T-helper 1 cell (primary cell): ENCODE measurements at places on chromosomes 4 and X.

- no peak for DNase-seq
Measured at GRCh38 chr4:181756451-181757095, 486.6 kb upstream of the TENM3 start.

GRCh38 chrX:144042271-144042670 lies 158.4 kb downstream of the UBE2NL start:
- no peak for DNase-seq

DNA sequence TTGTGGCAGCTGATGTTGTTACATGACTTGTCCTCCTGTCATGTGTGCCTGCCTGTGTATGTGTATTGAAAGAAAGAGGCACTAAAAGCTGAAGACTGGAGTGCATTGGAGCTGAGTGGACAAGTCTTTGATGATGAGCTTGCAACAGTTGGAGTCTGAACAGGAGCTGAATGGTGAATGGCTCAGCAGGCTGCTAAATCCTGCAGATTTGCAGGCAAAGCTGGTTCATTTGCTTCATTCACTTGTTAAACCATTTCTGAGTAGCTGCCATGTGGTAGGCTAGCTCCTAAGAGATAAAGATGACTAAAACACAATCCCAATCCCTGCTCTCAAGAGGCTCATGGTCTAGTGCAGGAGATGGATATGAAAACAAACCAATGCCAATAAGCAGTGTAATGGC lies 217.3 kb downstream of the CHRDL1 start:
- DNase-seq: no peak

DNA sequence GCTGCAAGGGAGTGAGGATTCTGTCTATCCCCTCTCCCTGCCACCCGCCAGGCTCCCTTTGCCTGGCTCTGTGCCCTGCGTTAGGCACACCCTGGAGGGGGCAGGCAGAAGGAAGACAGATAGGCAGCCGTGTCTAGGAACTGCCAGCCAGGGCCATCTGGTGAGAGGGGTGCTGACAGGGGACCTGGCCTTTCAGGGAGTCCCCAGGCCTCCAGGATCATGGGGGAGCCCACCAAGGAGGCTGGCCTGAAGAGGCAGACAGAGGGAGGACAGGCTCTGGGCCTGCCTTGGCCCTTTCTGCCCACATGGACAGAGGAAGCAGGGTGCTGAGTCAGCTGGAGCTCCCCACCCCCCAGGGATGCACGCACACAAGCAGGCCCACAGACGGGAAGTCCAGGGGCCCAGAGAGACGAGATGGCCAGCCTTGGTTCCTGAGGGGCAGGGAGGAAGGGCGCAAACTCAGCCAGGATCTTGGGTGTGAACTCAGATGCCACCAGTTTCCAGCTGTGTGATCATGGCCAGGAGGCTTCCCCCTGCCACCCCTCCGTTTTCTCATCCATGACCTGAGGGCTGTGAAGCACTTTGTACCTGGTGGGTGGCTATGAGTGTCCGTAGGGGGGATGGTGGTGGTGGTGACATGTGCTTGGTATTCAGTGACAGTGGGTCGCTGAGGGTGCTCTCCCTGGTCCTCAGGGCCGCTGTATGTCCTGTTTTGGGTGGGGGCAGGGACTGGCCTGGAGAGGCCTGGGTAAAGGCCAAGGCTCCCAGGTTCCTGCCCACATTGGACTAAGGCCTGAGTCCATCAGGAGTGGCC lies 1.8 kb downstream of the SH3BP2 start:
- no peak for DNase-seq

DNA sequence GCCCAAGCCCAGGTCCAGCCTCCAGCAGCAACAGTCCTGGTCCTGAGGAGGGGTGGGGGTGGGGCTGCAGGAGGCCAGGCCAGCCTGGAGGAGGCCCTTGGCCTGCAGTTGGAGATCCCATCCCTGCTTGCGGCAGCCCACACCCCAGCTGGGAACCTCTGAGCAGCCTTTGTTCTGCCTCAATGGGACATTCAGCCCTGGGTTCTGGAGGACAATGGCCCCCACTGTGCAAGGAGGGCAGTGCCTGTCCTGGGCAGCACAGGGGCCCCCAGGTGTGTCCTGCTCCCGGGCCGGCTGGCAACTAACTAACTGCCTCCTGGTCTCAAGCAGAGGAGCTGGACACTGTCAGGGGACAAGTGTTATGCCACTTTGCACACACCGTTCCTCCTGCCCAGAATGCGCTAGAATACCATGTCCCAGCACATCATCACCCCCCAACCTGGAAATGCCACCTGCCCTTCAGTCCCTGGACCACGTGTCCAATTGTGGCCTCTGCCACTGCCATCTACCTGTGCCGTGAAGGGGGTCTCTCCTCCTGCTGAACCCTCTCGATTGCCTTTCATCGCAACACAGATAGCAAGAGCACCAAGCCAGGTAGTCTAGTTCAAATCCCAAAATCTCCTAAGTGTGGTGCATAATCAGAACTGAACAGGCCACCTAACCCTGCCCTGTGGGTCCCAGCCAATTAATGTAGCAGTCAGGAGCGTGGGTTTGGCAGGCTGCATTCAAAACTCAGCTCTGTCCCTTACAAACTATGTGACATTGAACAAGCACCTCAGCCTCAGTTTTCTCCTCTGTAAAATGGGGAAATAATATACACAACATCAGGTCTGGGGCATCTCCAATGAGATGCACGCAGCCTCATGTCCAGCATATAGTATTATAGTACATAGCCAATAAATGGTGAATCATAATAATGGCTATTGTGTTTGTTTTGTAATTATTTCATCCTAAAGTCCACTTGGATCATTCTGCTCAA lies 8.8 kb downstream of the PPP2R2C start:
- DNase-seq: no peak

- DNase-seq: no peak
Measured at GRCh38 chr4:55323375-55323774, 22.7 kb upstream of the SRD5A3 start.

DNA sequence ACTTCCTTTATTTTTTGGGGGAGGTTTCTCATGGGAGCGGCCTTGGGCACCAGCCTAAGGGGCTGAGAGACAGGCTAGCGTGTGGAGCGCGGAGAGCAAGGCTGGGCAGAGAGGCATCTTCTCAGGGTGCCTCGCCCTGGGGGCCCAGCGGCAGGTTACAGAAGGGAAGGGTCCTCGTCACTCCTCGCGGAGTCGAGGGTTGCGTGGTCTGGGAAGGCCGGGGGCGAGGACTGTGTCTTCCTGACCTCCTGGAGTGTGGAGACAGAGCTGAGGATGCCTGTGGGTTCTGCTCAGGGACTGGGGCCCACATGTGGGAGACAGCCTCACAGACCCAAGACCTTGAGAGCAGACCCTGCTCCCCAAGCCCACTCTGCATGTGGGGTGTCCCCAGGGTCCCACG lies 79.6 kb upstream of the LRPAP1 start:
- no peak for DNase-seq

- DNase-seq: no peak
Measured at GRCh38 chrX:129755779-129756650, 17.2 kb downstream of the XPNPEP2 start.

- DNase-seq: no peak
Measured at GRCh38 chr4:149830823-149831222, 15.2 kb upstream of the IQCM start.

GRCh38 chr4:45732161-45732560 lies 391.7 kb downstream of the GABRG1 start:
- no peak for DNase-seq

- no peak for DNase-seq
Measured at GRCh38 chrX:153370293-153371055, 30.7 kb downstream of the PNMA6E start.

DNA sequence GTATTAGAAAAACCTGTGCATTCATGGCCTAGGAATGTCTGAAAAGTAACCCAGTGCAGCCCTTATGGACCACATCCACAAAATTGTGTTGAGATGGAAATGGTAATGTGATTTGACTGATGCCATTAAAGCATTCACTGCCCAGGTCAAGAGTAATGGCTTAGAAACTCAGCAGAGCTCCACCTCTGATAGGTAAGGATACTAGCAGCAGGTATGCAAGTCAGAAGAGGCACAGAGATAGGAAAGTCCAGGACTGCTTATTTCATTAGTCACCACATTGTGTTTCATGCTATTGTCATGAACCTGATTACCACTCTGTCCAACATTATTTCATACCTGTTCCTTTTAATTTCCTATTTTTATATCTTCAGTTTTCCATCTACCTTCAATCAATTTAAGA lies 2042.2 kb downstream of the ARAP2 start:
- DNase-seq: no peak

DNA sequence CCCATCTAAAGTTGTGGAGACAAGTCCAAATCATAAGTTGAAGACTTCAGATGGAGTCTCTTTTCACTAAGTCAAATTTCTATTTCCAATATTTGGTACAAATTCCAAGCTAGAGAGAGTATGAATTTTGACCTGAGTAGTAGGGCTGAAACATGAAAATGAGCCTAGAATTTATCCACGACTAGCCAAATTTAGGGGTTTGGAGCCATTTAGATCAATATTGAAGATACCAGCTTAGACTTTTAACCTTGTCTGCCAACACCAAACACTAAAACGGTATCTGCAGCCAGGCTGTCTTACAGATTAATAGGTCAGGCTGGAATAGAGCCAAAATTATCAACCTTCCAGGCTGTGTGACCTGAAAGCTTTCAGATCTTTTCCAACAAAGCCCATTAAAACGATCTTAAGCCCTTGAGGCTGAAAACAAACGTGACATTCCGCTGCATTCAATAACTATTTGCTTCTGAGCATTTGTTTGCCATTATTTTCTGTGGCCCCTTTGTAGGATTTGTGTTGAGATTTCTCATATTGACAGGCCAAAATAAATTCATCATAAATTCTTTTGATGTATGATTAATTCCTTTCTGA lies 268.7 kb upstream of the DKK2 start:
- no peak for DNase-seq

DNA sequence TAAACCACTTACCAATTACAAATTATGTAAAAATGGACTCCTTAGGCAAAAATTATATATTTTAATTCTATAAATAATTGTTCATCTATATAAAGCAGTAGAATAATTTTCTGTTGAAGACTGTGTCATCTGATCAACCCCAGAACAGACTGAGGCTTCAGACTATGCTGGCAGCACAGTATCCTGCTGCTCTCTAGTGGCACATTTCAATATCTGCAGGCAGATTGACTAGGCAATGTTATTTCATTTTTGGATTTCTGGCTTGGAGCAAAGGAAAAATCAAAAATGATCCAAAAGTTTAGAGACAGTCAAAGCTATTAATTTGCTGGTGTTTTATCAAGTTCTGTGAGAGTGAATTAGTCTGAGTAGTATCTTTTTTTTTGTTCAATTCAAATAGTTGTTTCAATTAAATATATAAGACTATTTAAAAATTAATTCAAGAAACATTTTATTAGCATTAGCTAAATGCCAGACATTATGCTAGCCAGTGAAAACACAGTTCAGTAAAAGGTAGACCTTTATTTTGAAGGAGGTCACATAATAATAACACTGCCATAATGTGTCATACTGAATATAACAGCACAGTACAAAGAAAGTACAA lies 21.3 kb upstream of the SULT1E1 start:
- peak; percentile 3 for DNase-seq

GRCh38 chr4:119087656-119088055 lies 48.0 kb upstream of the MYOZ2 start:
- no peak for DNase-seq

DNA sequence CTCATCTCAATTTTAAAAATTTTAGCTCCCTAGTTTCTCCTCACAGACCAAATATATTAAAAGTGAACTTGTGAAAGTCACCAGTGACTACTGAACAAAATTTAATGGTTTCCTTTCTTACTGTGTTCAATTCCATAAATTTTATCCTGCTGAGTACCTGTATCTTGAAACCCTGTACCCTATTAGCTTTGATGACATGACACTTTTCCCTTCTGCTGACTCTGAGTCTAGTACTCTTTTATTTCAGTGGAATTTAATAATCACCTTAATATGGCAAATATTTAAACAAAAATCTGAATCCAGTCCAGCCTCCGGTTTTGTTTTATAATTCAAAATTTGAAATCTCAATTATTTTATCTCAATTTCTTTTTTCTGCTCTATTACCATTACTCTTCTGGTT lies 203.1 kb upstream of the NUDT6 start:
- DNase-seq: no peak

DNA sequence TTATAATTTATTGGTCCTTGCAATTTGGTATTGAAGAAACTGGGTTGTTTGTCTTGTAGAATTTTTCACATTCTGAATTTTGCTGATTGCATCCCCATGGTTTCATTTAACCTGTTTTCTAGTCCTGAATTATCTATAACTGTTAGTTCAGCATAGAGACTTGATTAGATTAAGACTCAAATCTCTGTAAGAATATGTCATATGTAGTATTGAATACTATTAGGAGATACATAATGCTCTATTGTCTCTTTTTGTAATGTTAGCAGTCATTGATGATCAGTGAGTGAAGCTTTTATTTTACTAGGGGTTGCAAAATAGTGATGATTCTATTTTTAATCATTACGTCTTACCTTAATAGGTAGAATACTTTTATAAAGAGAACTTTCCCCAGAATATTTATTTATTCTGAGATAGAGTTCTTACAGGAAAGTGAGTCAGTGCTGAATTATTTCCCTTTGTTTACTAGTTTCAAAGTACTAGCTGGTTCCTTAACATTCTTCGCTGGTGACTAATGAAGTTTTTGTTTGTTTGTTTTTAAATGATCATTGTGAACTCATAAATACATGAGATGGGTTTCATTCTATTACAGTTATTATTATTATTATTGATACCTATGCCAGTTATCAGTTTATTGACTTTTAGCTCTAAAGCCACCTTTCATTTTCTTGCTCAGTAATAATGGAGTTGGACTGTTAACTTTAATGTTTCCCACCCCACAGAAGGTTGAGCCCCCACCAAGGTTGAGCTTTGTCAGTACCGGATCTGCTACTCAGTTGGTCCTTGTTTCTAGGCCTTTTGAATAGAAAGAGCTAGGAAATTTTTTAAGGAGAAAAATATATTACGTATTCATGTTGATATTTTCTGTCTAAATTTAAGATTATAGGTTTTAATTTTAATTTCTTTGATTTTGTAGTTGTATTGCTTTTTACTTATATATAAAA lies 102.3 kb downstream of the LARP1B start:
- no peak for DNase-seq

- peak; percentile 49 for DNase-seq
Measured at GRCh38 chr4:80201252-80202151, 4.2 kb downstream of the PRDM8 start.

- no peak for DNase-seq
Measured at GRCh38 chr4:140116442-140117104, 37.4 kb downstream of the MAML3 start.

DNA sequence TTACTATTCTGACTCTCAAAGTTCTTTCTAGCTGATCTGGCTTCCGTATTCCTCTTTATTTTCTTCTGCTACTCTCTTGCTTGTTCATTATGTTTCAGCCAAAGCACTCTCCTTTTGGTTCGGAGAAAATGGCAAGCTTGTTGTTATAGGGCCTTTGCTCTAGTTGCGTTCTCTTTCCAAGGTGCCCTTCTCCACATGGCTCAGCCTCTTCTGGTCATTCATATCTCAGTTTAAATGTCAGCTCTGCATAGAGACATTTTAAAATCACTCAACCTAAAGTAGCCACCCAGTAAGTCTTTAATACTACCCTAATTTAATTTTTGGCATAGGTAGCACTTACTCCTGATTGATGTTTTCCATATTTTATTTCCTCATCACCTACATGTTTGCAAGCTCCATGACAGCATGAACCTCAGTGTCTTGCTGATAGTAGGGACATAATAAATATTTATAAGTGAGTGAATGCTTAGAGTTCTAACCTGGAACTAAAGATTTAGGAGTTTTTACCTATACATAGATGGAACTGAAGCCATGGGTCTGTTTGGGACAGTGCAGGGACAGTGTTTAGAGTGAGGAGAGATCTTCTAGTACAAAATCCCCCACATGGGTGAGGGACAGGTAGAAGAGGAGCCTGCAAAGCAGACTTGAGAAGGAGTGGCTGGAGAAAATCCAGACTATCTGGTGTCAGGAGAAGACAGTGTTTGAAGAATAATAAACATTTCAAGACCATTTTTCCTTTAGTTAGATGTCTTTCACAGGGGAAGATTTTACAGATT lies 17.9 kb downstream of the SLC30A9 start:
- DNase-seq: no peak
